Activated CD8-positive, alpha-beta memory T cell treated with anti-CD3 and anti-CD28 coated beads, Interleukin-2, amount 10 ng/mL, durations not matched to agents 7 days and 5 days (primary cell): ENCODE measurements at places on chromosomes 1 and 21. TPM values are rescaled to one million over a fixed set of nuclear protein-coding genes. Genes with fewer than 3 reads are reported as not detected.

The SIM2 gene
- 0.09 TPM for total RNA-seq

DNA sequence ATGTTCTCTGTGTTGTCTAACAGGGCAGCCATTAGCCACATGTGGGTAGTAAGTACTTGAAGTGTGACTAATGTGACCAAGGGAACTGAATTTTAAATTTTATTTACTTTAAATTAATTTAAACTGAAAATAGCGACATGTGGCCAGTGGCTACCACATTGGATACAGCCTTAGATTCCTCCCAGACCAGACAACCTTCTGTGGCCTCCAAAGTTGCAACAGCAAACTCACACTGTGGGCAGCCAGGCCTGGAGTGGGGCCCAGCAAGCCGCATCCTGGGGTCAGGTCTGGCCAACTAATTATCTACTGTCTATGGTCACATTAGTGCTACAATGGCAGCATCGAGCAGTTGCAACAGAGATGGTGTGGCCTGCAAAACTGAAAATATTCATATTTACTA, 11.7 kb downstream of the EIF2D start:
- peaks cover 1% of the 10 kb centered on the region for H3K4me1 ChIP-seq
- peaks cover 25% of the 10 kb centered on the region for H3K36me3 ChIP-seq
- no peak overlapping the region for H3K4me3 ChIP-seq
- H3K27ac ChIP-seq = no peak overlapping the region

DNA sequence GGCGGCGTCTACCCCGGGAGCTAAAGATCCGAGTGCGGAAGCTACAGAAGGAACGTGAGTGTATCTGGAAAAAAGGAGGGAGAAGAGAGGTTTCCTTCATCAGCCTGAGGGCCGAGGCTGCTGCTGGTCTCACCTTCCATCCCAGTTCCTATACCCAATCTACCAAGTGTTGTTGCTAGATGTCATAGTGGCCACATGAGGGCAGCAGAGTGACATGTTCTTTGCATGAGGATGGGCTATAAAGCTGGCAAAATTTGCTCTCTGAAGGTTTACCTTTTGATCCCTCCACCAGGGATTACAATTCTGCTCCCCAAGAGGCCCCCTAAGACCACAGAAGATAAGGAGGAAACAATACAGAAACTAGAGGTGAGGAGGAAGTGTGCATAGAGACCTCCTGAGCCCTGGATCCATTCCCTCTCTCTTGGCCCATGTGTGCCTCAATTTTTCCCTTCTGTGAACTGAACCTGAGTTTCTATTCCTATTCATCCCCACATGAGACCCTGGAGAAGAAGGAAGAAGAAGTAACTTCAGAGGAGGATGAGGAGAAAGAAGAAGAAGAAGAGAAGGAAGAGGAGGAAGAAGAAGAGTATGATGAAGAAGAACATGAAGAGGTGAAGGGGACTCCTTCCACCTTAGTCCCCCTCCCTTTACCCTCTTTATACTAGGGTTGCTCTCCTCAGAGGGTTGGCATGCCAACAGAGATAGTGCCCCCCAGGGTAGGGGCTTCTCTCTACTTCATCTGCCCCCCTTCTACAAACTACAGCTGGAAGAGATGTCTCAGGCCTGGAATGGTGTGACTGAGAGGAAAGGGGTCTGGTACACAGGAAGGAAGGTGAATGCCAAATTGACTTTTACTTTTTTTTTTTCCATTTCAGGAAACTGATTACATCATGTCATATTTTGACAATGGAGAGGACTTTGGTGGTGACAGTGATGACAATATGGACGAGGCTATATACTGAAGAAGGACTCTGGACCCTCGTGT, 13.3 kb downstream of the POLR3GL start:
- H3K4me1 ChIP-seq = peaks cover 15% of the 10 kb centered on the region
- H3K27me3 ChIP-seq = no peaks in the 10 kb centered on the region
- peak; percentile 86 for DNase-seq
- no peak overlapping the region for H3K4me3 ChIP-seq
- H3K27ac ChIP-seq = no peak overlapping the region

DNA sequence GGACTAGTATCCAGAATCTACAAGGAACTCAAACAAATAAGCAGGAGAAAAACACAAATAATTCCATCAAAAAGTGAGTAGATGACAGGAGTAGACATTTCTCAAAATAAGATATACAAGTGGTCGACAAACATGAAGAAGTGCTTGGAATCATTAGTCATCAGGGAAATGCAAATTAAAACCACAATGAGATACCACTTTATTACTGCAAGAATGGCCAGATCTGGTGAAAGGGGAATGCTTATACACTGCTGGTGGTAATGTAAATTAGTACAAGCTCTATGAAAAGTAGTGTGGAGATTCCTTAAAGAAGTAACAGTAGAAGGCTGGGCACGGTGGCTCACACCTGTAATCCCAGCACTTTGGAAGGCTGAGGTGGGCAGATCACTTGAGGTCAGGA, 73.8 kb downstream of the POU2F1 start:
- H3K27me3 ChIP-seq = no peaks in the 10 kb centered on the region
- DNase-seq = no peak
- peaks cover 6% of the 10 kb centered on the region for H3K36me3 ChIP-seq
- H3K4me3 ChIP-seq = no peak overlapping the region
- H3K4me1 ChIP-seq = peaks cover 12% of the 10 kb centered on the region
